ENCODE measurements at places on chromosomes 5 and 9.

DNA sequence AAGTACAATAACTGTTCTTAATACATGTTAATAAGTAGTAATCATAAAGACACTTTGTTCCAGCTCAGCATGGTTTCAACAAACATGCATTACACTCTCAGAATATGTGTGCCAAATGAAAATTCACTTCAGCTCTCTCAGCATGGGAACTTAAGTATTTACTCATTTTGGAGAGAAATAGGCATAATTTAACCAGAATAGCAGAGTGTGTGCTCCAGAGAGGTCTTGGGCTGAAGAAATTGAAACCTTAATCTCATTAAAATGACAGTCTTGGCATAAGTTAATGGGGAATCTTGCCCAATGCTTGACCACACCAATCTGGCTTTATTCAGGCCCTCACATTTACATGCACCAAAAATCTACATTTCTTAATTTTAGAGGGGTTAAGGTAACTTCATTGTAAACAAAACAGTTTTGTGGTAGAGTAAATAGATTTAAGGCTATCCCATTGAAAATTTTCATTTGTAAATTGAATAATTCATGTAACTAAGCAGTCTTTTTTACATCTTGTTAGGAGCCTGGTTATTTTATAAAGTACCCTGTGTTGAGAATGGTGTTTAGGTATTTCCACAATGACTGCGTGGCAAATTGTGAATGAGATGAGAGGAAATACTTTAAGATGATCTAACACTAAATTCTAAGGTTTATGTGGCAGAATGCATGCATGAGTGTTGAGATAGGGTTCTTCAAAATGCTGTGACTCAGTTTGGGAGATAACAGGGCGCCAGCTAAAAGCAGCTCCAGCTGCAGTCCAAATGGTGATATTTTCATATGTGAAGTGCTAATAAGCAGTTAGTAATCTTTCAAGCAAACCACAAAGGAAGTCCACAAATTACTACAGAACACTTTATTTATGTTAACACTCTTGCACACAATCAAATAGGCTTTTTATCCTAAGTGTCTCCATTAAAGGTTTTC, 11.3 kb upstream of the LOX start:
- DNase-seq: no peak

DNA sequence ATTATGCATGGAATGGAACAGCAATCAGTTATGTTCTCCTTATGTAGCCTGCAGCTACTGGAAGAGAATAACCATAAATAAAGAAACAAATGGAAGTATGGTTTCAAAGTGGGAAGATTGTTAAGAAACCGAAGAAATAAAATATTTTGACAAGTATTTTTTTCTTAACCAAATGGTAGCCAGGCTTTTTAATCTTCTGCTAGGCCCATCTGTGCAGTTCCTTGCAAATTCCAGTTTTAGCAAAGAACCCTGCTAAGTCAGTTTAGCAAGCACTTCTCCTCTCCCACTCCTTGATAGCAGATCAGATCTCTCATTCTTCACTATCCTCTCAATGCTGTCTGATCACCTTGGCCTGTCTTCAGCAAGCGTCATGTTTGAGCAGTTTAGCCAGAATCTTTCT, 111.1 kb upstream of the PRDM9 start:
- no peak for DNase-seq

GRCh38 chr5:56729488-56729887, 85.9 kb upstream of the MAP3K1 start:
- no peak for DNase-seq

DNA sequence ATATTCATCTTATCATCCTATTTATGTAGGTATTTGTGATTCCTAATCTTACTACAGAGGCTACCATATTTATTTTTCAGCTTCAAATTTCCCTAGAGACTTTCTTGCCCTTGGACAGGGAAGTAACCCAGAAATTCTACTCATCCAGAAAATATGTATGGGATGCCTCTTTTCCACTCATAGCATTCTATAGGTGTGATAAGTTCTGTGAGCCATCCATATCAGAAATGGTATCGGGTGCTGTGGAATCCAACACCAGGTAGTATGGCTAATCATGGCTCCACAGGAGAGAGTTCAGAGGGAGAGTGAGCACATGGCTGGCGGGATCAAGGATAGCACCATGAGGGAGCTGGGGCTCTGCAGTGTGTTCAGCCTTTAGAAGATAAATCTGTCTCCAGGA, 349.3 kb upstream of the ACTBL2 start:
- no peak for DNase-seq

GRCh38 chr9:120117081-120117480, 462.9 kb downstream of the CDK5RAP2 start:
- no peak for DNase-seq

GRCh38 chr5:147332658-147333057, 97.8 kb downstream of the STK32A start:
- DNase-seq: no peak

- DNase-seq: no peak
Measured at GRCh38 chr5:78500028-78500427, 139.6 kb downstream of the SCAMP1 start.

DNA sequence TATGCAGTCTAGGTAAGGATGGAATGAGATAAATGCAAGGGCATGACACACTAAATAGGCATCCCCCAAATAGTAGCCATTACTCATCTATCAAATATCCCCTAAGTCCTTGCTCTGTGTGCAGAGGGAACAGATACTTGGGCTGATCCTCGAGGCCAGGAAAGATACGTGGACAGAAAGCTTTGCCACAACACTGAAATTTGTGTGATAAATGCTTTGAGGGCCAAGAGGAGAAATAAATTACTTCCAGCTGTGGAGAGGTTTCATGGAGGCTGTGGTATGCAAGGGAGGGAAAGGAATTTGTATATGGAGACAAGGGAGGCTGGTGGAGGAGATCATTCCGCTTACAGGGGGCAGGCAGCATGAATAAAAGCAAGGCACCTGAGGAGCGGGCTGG, 18.5 kb downstream of the ATOX1 start:
- DNase-seq: no peak

GRCh38 chr9:117768750-117769395, 64.7 kb downstream of the TLR4 start:
- DNase-seq: no peak

GRCh38 chr5:36885149-36885548, 8.6 kb downstream of the NIPBL start:
- no peak for DNase-seq

DNA sequence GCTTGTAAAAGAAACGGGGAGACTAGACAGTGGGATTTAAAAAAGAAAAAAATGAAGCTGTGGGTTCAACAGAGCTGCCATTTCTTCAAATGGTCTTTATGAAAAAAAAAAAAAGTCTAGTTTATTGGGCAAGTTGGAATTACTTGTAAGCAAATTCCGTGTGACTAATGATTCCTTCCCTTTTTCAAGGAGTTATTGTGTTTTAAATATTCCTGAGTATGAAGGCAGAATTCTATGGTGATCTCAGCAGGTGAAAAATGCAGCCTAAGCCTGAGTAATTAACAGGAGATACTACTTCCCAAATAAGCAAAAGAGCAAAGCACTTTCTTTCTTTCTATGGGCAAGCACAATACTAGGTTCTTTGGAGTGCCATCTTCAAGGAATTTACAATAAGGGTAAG, 481.9 kb downstream of the ZNF608 start:
- no peak for DNase-seq

DNA sequence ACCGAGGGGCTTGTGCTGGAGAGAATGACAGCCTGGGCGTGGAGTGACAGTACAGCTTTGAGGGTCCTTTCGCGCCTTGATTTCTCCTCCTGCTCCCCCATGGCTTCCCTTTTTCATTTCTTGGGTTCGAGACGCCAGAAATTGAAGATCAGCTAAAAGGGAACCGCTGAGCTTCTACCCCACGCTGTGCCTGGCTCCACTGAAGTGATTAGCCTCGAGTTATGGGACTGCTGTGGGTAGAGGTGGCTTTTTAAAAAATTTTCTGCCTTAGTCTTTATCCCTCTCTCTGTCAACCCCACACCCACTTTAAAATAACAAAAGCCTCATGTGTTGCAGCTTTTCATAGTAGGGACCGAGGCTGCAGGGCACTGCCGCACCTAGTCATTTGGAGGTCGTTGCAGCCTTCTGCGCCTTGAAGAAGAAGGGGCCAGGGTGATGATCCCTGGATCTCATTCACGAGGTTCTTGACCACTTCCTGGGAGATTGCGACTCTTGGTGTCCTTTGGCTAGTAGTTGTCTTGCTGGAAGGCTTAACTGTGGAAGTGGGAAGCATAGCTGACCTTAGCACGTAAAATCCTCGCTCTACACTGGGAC, 603 bp downstream of the PPIP5K2 start:
- no peak for DNase-seq

DNA sequence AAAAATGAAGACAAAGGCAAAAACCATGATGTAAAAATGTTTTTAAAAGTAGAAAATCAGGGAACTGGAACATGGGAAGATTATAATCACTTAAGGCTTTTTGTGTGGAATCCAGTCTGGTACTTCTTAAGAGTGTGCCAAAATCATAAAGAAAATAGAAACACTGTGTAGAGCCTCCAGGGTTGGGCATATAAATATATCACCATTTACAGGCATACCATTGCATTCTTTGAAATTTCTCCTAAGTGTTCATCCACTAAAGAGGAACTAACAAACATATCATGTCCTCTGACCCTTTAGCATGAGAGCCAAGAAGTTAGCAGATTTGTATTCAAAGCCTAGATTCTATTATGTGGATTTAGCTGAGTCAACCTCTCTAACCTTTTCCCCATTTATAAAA, 93.3 kb downstream of the SLF1 start:
- no peak for DNase-seq
